ENCODE measurements at places on chromosomes 11 and 22.

DNA sequence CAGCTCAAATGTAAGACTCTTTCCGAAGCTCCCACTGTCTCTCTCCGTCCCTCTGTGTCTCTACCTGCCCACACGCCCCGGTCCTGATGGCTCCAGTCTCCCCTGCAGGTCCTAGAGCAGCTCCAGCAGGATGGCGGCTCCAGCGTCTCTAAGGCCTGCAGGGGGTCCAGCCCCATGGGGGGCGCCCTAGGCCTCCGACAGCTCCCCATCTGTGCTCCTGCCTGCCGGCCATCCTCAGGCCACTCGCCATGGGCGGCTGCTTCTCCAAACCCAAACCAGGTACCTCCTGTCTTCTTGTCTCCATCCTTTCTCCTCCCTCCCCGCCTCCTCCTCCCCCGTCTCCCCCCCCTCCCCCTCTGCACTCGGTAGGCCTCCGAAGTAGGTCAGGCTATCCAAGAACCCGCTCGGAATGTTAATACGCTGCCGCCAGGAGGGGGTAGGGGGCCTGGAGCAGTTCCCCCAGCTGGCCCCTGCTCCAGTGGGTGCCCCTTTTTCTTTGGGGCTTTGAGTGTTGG, 699 bp downstream of the AIFM3 start:
- DNase-seq, result no peak

GRCh38 chr22:29353286-29353685, 35.1 kb downstream of the AP1B1 start:
- no peak for DNase-seq

- no peak for DNase-seq
Observed at GRCh38 chr22:48153726-48154125, 1391.3 kb downstream of the TBC1D22A start.

GRCh38 chr11:1486054-1486825, at the start of gene MOB2:
Gene MOB2 (minus strand): TSS chr11:1486779. CDS start chr11:1486556, 223 bp downstream.
- no peak for DNase-seq

- DNase-seq, result no peak
Observed at GRCh38 chr11:22520521-22520920, 105.1 kb downstream of the FANCF start.

DNA sequence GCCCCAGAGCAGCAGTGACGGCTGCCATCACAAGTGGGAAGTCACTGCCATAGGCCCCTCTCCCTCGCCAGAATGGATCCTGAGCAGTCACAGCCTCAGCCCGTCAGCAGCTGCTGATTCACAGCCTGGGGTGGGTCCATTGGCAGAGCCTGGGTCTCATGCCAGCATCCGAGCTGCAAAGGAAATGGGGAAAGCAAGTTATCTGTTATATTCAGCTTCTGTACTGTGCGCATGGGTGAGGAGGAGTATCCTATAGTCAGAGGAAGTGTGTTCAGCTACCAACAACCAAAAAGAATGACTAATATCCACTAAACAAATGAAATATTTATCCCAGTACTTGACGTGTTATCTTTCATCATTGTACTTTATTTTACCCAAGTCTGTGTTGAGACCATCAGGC, 119.7 kb downstream of the RCN1 start:
- DNase-seq, result no peak

- no peak for DNase-seq
Observed at GRCh38 chr11:132039521-132039920, 669.1 kb downstream of the NTM start.

GRCh38 chr22:45211435-45211834, 29.3 kb downstream of the KIAA0930 start:
- DNase-seq, result no peak

- no peak for DNase-seq
Observed at GRCh38 chr11:2450321-2451041, 5.7 kb downstream of the KCNQ1 start.

DNA sequence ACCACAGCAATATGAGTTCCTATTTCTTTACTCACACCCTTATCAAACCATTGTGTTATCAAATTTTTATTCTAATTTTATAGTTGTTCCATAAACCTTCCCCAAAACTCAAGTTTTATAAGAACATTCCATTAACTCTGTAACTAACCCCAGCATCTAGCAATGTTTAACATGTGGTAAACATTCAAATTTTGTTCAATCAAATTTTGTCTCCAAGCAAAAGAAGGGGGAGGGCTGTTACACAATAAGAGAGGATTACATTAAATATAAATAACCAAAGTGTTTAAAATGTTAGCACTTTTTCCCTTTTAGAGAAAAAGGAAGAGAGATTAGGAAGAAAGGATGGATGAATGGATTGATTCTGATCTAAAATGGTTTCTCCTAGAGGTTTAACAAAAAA, 20.5 kb downstream of the RBFOX2 start:
- DNase-seq, result no peak

DNA sequence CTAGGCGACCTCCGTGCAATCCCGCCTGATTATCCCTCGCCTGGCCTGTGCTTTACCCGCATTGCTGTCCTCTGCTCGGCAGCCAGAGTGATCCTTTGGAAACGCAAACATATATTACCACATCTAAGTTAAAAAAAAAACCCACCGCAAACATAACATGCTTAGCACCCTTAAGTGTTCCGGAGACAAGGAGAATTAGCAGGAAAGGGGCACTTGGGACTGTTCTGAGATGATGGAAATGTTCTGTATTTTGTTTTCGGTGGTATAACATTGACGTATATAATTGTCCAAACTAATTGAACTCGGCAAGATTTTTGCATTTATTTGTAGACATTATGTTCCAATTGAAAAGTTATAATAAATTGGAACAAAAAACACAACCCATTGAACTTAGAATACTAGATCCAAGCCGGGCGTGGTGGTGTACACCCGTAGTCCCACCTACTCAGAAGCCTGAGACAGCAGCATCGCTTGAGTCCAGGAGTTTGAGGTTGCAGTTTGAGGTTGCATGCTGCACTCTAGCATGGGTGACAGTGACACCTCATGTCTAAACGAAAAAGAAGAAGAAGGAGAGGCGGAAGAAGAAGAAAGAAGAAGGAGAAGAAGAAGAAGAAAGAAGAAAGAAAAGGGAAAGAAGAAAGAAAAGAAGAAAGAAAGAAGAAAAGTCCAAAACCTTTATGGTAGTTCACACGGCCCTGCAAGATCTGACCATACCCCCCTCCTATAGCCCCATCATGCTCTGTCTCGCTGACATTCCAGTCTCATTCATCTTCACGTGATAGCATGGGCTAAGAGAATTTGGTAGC, 604 bp upstream of the POLR3H start:
- DNase-seq, result no peak

DNA sequence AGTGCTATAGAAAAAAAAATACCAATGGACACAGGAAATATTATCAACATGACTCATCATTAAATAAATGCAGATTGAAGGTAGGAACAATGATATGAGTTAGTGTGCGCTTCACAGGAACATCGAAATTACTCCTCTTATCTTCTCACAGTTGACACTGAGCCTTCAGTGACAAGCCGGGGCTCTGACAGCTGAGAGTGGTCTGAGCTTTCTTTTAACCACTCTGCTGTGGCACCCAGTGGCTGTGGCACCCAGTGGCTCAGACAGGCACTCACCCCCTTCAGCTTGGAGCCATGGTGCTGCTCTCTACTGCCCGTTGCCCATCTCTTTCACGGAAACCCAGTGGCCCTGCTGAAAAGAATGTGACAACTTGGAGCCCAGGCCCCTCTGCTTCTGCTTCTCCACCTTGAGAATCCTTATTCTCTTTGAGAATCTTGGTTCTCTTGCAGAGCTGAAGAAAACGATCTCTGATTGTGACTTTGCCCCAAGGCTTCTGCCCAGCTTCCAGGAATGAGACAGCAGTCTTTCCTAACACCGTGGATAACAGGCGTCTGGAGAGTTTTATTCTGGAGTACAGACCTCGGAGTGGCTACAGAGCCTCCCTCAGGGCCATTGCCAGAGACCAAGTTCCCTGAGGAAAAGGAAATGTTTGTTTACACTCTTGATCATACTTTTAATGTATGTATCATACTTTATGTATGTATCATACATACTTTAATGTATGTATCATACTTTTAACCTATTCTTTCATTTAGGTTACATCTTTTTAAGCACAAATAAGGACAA, 37.1 kb upstream of the OR8B8 start:
- no peak for DNase-seq

GRCh38 chr22:18103527-18104269, 6.9 kb upstream of the TUBA8 start:
- DNase-seq, result no peak

DNA sequence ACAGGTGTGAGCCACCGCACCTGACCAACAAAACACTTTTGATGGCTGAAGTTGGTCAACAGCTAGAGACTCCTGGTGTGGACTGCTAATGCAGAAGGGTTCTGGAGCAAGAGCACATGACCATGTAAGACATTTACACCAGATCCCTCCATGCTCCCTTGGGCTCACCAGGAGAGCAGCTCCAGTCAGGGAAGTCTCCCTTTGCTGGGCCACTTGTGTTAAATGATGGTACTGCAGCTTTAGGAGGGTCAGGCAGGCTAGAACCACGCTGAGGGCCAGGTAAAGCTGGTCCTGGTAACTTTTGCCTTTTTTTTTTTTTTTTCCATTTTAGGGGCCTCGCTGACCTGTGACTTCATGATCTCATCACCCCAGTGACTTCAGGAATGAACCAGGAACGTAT, 146.4 kb downstream of the FBXO7 start:
- DNase-seq, result no peak

GRCh38 chr11:8693555-8693954, 11.0 kb downstream of the RPL27A start:
- no peak for DNase-seq

DNA sequence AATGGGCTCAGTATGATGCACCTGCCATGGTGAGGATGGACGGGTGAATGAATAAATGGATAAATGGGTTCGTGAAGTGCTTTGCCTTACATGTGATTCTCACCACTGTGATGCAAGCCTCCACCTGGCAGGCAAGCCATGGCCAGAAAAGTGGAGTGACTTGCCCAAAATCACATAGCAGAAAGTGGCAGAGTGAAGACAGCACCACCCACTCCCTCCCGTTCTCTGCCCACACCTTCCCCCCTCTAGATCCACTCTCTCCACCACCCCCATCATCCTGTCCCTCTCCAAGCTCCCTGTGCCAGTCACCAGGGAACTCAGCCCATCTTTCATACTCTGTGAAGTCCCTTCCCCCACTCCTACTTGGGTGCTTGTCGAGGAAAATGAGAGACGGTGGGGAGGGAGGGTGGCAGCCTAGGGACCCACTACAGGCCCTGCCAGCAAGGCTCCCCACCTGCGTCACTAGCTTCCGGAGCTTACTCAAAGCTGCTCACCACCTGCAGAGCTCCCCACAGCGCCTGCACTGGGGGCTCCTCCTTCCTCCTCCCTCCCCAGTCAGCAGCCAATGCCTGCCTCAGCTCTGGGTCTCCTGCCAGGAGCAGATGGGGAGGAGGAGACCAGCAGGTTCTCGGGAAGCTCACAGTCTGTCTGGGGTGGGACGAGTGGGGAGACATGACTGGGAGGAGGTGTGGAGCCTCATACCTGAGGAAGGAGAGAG, 82.3 kb downstream of the PDE2A start:
- peak; percentile 48 for DNase-seq

DNA sequence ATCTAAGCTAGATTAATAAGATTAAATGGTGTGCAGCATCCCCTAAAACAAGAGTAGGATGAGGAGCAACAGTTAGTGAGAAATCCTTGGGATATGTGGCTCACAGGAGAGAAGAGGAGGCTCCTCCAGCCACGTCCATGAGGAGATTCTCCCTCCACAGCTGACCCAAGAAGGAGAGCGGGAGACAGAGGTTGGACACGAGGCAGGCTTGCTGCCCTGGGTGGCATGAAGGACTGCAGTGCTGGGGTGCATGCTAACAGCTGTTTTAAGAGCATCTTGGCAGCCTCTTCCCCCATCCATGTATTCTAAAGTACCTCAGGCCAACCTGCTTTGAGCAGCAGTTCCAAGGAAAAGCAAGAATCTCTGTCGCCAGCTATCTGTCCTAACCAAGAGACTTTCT, 284.4 kb upstream of the B3GAT1 start:
- DNase-seq, result no peak

GRCh38 chr11:27777033-27777432, 76.8 kb upstream of the BDNF start:
- no peak for DNase-seq

- DNase-seq, result no peak
Observed at GRCh38 chr11:124934862-124935547, 842 bp downstream of the HEPACAM start.

DNA sequence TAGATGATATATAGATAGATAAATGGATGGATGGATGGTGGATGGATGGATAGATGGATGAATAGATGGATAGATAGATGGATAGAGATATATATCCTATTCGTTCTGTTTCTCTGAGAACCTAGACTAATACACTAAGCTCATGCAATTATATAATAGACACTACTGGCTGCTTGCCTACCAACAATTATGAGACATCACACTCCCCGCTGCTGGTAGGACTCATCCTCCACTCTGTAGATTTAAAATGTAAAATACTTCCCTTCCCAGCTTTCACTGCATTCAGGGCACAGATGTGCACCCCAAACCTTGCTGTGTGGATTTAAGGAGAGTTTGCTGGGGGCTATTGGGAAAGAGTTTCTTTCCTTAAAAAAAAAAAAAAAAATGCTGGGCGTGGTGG, 28.3 kb upstream of the RCN1 start:
- DNase-seq, result no peak

DNA sequence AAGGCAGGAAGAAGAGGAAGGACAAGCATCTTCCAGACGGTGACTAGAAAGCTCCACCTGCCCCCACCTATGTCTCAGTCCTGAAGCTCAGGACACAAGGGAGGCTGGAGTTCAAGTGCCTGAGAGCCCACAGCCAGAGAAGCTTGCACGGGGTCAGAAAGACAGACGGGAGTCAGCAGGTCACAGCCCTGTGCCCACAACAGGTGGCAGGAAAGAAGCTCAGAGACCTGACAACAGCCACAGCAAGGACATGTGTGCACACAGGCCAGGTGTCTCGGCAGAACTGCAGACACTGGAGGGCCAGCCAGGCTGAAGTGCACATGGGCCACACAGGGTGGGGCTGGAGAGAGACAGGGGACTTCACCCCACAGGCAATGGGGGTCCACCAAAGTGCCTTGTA, 37.2 kb upstream of the MOB2 start:
- DNase-seq, result no peak

DNA sequence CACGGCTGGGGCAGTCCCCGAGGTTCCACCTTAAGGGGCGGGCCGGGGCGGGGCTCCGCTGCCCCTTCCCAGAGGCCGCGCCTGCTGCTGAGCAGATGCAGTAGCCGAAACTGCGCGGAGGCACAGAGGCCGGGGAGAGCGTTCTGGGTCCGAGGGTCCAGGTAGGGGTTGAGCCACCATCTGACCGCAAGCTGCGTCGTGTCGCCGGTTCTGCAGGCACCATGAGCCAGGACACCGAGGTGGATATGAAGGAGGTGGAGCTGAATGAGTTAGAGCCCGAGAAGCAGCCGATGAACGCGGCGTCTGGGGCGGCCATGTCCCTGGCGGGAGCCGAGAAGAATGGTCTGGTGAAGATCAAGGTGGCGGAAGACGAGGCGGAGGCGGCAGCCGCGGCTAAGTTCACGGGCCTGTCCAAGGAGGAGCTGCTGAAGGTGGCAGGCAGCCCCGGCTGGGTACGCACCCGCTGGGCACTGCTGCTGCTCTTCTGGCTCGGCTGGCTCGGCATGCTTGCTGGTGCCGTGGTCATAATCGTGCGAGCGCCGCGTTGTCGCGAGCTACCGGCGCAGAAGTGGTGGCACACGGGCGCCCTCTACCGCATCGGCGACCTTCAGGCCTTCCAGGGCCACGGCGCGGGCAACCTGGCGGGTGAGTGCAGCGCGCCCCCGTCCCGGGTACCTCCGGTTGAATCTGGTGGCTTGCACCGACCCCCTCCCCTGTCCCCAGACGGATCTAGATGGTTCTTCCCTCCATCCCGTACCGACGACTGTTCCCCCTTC, at the start of gene SLC3A2:
Gene SLC3A2, plus strand, starts transcription at position 94 of the 776 bp plus-strand sequence. Its CDS starts 128 bp downstream, at position 222.
- peak; percentile 83 for DNase-seq
